ENCODE measurements at places on chromosomes 12 and 14.

DNA sequence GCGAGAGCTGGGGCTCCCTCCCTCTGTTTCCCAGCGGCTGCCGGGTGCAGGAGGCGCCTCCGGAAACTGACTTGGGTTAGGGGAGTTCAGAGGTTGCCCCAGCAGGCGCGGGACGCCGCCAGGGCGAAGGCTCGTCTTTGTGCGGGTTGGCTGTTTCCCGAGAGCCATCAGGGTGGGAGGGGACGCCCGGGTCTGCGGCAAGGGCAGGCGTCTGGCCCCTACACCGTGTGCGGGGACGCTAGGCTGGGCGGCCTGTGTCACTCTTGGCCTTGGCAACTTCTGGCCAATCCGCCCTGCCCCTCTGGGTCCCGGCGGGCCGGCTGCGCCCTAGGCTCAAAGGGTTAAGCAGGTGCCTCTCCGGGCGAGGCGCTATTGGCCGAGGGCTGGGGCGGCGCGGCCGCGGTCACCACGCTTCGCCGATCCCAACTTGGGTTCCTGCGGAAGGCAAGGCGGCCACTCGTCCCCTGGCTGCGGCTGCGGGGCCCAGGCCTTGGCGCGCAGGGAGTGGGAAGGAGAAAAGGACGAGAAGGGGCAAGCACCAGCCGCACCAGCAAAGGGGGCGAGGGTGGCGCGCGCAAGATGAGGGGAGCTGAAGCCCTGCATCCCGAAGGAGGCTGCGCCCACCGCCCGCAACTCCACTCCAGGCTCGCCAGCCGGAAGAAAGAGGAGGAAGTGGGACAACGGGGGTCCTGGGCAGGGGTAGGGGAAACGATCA, 5.6 kb upstream of the NPAS3 start:
- DNase-seq = no peak

- DNase-seq = no peak
Measured at GRCh38 chr12:31578632-31579031, 12.3 kb downstream of the DENND5B start.

GRCh38 chr12:88985631-88986030, 366.7 kb downstream of the DUSP6 start:
- no peak for DNase-seq

- no peak for DNase-seq
Measured at GRCh38 chr12:54215989-54216796, 27.4 kb upstream of the SMUG1 start.

DNA sequence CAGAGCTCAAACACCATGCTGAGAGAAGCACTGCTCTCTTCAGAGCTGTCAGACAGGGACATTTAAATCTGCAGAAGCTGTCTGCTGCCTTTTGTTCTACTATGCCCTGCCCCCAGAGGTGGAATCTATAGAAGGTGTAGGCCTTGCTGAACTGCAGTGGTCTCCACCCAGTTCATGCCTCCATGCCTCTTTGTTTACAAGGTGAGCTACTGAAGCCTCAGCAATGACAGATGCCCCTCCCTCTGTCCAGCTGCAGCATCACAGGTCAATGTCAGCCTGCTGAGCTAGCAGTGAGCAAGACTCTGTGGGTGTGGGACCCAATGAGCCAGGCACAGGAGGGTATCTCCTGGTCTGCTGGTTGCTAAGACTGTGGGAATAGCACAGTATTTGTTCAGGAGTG, 25.4 kb upstream of the CCDC198 start:
- no peak for DNase-seq

DNA sequence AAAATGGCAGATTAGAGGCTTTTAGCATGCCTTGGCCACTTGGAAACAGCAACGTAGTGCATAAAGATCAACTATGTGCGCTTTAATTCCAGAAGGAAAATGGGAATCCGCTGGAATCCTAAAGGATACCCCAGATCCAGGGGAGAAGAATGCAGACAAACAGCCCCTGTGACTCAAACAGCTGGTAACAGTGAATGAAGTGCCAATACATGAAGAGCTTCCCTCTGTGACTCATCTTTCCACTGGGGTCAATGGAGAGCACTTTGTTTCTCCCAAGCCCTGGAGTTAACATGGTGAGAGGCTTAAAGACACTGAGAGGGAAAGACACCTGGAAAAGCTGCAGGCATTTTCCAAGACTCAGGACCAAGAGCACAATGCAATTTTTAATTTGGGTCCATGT, 263.1 kb downstream of the CEP128 start:
- DNase-seq = no peak

DNA sequence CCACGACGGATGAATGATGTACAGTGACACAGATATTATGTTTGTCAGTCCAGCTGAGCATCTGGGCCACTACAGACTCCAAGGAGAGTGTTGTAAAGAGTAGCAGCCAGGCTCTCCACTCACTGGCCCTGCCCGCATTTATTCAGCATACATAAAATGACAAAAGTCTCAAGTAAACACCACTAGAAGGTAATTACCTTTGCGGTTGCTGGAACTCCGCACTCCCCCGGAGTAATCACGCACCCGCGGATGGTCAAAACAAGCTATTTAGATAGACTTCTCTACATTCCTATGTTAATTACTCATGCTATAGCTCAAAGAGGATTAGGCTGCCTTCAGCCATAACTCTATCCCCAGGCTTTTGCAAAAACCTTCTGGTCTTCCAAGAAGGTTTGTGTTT, 18.8 kb upstream of the STRAP start:
- DNase-seq = no peak

DNA sequence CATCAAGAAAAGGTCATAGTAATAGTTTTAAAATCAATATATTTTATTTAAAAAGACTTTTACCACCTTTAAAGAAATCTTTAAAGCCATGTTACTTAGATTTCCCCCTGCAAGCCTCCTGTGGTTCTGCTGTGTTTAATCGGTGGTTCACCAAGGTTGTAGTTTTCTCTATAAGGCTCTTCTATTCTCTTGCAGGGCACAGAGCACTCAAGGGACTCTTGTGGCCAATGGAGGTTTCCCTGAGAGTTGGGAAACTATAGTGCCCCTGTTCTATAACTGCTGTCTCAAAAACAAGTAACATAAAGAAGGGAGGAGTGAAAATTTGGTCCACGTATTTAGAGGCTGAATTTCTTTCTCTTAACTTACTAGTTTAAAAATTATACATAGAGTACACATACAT, 25.0 kb downstream of the DACT1 start:
- DNase-seq = no peak

Measured in RWPE1 (cell line).